Chondrocyte (in vitro differentiated cells): ENCODE measurements at places on chromosomes 4 and X. TPM values are rescaled to one million over a fixed set of nuclear protein-coding genes. Genes with fewer than 3 reads are reported as not detected.
A peak's percentile ranks its signal among the peaks of the same experiment; 100 is the strongest.

The AVPR2 gene
- not detected in 3 replicates for total RNA-seq

DNA sequence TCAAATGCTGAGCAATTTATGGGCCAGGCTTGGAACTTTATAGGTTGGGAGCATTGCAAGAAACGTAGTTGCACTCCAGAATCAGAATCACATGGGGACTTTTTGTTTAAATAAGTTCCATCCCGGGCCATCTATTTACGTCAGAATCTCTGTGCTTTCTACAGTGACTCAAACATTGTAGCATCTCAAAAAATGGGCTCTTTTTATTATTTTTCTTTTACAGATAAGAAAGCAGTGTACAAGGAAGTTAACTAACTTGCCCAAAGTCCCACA is 10.2 kb downstream of the CC2D2A start:
- H3K27ac ChIP-seq = peak overlapping the region; percentile 97
- DNase-seq = no peak
- H3K4me1 ChIP-seq = peaks cover 28% of the 10 kb centered on the region
- peak overlapping the region; percentile 81 for H3K4me3 ChIP-seq
- H3K36me3 ChIP-seq = peaks cover 20% of the 10 kb centered on the region

GRCh38 chrX:134453631-134454030 is 6.3 kb upstream of the HPRT1 start:
- no peaks in the 10 kb centered on the region for H3K36me3 ChIP-seq
- no peak for DNase-seq
- H3K4me1 ChIP-seq = no peaks in the 10 kb centered on the region

DNA sequence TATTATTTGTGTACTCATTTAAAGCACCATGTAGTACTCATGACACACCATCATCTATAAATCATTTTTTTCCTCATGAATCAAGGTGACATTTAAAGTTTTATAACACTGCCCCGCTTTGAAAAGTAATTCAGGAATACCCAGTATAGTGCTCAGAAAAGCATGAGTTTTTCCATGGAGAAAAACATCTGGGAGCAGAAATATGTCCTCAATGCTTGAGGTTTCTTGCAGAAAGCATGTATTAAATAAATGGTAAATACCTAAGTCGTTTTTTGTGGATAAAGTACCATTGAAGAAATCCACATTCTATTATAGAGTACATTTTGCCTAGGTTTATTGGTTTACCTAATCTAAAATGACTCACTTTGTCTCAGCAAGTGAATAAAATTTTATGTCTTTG is 66.2 kb downstream of the UBA6 start:
- no peaks in the 10 kb centered on the region for H3K27me3 ChIP-seq
- H3K4me3 ChIP-seq = no peak overlapping the region
- peaks cover 25% of the 10 kb centered on the region for H3K36me3 ChIP-seq

GRCh38 chrX:110407910-110408545 is 49.4 kb downstream of the RTL9 start:
- H3K27me3 ChIP-seq = no peaks in the 10 kb centered on the region
- H3K36me3 ChIP-seq = no peaks in the 10 kb centered on the region
- no peak overlapping the region for H3K4me3 ChIP-seq

DNA sequence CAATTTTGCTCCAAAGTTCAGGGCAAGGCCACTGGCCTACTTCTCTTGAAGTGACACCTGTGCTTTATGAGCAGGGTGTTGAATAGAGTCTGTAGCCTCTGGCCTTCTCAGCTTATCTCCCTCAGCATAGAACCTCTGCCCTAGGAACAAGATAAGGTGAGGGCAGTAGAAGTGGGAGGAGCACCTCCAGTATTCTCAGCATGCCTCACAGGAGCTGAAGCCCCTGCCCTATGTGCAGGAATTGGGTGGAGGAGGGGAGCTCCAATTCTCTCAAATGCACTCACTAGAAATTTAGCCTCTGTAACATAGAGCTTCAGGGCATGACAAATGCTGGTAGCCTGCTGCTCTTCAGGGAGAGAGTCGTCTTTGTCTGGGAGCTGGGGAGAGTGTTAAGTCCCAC is 479.3 kb downstream of the IL1RAPL1 start:
- no peak overlapping the region for H3K27ac ChIP-seq
- DNase-seq = no peak
- H3K4me3 ChIP-seq = no peak overlapping the region

The NUDT10 gene
- 0.94 to 1.8 TPM (median 1.7 TPM) in 3 replicates for total RNA-seq

The CNKSR2 gene
- 1.7 to 4.1 TPM (median 1.8 TPM) in 3 replicates for total RNA-seq

DNA sequence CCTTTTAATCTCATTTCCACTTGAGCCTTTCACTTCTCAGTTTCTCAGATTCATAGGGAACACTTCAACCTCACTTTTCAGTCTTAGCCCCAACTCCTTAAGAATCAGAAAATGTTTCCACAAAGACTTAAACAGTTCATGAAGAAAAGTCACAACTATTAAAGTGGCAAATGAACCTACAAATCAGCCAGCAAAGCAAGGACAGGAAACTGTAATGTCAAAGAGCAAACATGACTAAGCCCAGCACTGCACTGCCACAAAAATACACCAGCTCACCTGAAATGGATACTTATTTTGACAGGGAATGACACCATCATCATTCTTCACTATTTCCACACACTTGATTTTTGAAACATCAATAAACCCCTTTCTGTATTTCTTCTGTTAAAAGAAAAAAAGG is 41.8 kb upstream of the TXK start:
- H3K36me3 ChIP-seq = peaks cover 2% of the 10 kb centered on the region
- peaks cover 36% of the 10 kb centered on the region for H3K4me1 ChIP-seq
- no peak for DNase-seq
- no peaks in the 10 kb centered on the region for H3K27me3 ChIP-seq
- no peak overlapping the region for H3K27ac ChIP-seq

The NCAPG gene
- 6.4 to 9.1 TPM (median 6.5 TPM) in 3 replicates for total RNA-seq

The CPZ gene
- 8.9 to 22.2 TPM (median 9.5 TPM) in 3 replicates for total RNA-seq

GRCh38 chrX:109709129-109709631 is 23.9 kb downstream of the ACSL4 start:
- H3K36me3 ChIP-seq = peaks cover 3% of the 10 kb centered on the region
- no peak overlapping the region for H3K4me3 ChIP-seq
- no peak for DNase-seq

DNA sequence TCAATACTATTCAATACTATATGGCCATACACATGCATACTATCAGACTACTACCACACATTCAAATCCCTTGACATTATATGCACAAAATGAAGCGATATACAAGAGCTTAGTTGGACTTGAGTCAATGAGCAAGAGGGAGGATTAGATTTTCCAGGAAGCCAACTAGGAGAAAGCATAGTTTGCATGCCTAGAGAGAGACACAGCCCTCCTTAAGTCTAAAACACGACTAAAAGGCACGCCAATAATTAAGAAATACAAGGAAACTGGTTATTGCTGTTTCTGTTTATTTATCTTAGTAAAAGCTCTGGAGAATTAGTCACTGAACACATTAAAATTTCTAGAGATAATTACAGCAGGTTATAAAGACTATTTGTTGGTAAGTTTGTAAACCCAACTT is 21.8 kb downstream of the MBNL3 start:
- no peaks in the 10 kb centered on the region for H3K36me3 ChIP-seq
- no peaks in the 10 kb centered on the region for H3K4me1 ChIP-seq
- H3K4me3 ChIP-seq = no peak overlapping the region
- H3K27me3 ChIP-seq = no peaks in the 10 kb centered on the region

The FGF5 gene
- total RNA-seq = 1.3 to 5.8 TPM (median 4.5 TPM) in 3 replicates

DNA sequence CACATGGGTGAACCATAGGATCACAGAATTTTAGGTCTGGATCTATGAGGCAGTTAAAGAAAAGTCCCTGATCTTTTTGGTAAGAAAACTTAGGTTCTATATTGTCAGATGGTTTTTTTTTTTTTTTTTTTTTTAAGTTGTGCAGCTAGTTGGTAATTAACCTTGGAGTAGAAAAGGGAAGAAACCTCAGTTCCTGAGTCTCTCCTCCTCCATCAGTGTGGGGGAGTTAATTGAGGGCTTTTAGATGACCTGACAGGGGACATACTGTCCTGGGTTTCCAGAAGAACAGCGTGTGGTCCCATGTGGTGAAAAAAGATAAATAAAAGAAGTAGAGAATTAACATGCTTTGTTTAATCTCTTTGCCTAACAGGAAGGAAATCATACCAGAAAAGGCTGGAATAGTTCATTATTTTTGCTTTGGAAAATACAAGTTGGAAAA is 123.7 kb downstream of the ARHGAP10 start:
- peaks cover 80% of the 10 kb centered on the region for H3K4me1 ChIP-seq
- peak overlapping the region; percentile 2 for H3K4me3 ChIP-seq

The SLC10A6 gene
- total RNA-seq = not detected in 3 replicates

The SRPK3 gene
- 0.18 to 0.50 TPM in 2 of 3 replicates, not detected in the other for total RNA-seq

The TMEM156 gene
- total RNA-seq = 0.32 to 0.36 TPM in 2 of 3 replicates, not detected in the other

DNA sequence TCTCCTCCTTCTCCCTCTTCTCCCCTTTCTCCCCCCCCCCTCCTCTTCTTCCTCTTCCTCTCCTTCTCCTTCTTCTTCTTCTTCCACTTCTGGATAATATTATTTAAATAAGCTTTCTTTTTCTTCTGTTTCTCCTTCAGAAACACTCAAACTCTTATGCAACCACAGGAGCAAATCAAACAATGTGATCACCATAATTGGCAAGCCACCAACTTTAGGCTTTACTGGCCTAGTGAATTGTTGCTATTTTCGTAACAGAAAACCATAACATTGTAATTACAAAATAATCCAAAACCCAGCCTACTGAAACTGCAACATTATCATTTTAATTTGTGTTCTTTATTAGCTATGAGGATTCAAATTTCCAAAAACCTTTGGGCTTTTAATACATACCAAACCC is 14.3 kb downstream of the DCAF8L1 start:
- H3K4me1 ChIP-seq = no peaks in the 10 kb centered on the region
- H3K4me3 ChIP-seq = no peak overlapping the region
- no peak overlapping the region for H3K27ac ChIP-seq
- H3K36me3 ChIP-seq = peaks cover 2% of the 10 kb centered on the region
- peaks cover 4% of the 10 kb centered on the region for H3K27me3 ChIP-seq
- DNase-seq = no peak

The HCCS gene
- 25.0 to 25.8 TPM (median 25.5 TPM) in 3 replicates for total RNA-seq

DNA sequence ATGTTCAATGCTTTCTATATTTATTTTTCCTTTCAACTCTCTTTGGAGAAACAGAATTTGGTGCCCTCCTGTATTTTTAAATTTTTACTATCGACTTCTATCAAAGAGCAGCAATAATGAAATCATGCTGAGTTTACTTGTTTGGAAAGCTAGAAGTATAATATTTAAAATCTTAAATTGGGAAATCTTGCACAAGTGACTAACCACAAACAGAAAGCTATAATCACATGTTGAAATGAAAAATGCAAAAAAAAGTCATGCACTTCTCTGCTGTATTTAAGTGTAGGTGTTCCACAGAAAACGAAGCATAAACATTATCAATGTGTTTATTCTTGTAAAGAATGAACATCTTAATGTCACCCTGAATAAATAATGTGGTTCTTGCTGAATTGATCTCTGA is 306.1 kb downstream of the PCDH18 start:
- no peak for DNase-seq
- no peak overlapping the region for H3K27ac ChIP-seq
- H3K4me1 ChIP-seq = no peaks in the 10 kb centered on the region
- H3K36me3 ChIP-seq = peaks cover 6% of the 10 kb centered on the region

The AMBN gene
- not detected in 3 replicates for total RNA-seq

DNA sequence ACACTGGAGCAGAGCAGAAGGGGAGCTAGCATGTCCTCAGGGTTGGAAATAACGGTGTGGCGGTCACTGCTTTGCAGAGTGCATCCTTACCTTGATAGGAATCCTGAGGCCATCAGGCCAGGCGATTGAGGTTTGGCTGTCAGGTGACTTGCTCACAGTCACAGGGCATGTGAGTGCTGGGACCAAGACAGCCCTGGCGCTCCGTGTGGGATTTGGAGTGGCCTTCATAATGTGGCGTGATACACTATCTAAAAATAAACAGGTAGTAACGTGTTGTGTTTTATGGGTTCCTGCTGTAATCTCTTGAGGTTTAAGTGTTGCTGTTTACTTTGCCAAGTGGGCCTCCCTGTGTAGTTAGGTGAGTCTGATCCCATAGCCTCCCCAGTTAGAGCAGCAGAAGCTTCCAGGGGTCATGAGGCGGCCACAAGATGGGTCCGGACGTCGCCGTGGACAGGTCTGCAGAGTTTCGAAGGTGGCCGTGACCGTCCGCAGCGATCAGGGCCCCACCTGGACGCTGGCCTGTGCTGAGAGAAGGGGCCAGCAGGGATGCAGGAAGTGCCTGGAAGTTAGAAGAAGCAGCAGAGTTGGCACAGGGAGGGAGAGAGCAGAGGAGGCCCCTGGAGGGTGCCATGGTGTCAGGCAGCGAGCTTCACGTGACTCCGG is 27.7 kb downstream of the RGS12 start:
- H3K36me3 ChIP-seq = peaks cover 11% of the 10 kb centered on the region
- no peaks in the 10 kb centered on the region for H3K27me3 ChIP-seq
- no peak overlapping the region for H3K27ac ChIP-seq
